ENCODE measurements at places on chromosomes 3 and 15.
A peak's percentile ranks its signal among the peaks of the same experiment; 100 is the strongest.

GRCh38 chr3:129838086-129838485 is 55.4 kb downstream of the TMCC1 start:
- DNase-seq = no peak

DNA sequence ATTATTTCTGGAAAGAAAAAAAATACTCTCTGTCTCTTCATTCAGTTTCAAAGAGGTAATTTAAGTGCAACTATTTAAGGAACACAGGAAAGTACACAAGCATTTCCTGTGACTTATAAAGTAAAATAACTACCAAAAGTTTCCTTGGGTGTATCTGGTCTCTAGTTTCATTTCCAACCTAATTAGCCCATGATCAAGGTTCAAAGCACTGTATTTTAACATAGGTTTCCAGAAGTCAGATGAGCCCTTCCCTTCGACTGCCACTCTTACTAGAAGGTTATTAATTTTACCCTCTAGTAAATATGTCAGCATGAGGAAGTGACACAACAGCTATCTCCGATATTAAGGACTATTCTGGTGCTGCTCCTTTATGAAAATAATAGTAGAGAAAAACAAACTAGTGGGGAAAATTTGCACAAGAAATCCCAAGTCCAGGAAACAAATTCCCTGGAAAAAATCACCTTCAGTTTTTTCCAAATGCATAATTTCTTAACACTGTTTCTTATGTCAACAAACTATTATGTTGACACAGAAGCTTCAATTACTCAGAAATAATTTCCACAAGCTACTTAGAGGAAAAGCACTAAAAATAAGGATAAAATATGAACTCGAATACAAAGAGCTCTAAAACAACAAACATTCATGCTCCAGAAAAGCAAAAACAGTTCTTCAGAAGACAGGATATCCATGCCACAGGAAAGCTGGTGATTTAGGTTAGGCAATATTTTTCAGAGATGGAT is 35.3 kb downstream of the CCPG1 start:
- no peak for DNase-seq

DNA sequence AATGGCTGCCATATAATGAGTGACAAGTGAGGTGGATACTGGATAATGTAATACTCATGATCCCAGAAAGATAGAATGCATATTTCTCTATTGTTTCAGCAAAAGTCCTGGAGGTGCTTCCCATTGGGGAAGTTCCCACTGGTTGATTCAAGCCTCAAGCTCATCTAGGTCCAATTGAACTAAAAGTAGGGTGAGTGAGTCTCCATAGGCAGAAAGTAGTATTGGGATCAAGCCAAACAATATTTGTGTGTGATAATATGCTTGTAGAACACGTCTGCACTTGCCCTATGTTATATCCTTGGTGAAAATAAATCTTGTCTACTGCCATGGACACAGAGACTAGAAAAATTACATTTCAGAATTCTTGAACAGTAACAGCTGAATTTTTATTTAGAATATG is 14.8 kb upstream of the ZBTB20 start:
- no peak for DNase-seq

DNA sequence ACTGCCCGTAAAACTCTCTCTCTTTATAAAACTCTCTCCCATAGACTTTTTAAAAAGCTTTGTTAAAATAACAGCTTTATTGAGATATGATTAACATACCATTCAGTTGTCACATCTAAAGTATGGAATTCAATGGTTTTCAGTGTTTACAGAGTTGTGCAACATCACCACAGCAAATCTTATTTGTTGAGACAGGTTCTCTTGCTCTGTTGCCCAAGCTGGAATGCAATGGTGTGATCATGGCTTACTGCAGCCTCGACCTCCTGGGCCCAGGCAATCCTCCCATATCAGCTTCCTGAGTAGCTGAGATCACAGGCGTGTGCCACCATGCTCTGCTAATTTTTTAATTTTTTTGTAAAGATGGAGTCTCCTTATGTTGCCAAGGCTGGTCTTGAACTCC is 35.9 kb upstream of the TRAK1 start:
- no peak for DNase-seq

- no peak for DNase-seq
Observed at GRCh38 chr15:70348581-70349344, 251.0 kb upstream of the TLE3 start.

GRCh38 chr3:184300378-184300720 is 1.3 kb downstream of the PSMD2 start:
- no peak for DNase-seq

DNA sequence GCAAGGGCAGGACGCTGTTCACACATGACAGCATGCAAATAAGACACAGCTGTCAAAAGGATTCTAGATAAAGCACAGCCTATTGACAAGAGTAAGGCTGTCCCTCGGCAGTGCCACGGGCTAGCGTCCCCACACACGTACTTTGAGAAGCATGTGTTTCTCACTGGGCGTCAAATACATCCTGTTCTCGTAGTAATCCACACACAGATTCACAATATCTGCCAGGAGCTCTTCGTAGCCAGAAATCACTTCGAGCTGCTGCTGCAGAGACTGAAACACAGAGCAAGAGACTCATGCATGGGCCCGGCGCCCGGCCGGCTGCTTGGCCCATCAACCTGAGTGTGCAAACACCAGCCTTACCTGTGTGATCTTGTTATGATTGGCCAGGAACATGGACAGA is 41.1 kb downstream of the CYFIP1 start:
- DNase-seq = no peak

DNA sequence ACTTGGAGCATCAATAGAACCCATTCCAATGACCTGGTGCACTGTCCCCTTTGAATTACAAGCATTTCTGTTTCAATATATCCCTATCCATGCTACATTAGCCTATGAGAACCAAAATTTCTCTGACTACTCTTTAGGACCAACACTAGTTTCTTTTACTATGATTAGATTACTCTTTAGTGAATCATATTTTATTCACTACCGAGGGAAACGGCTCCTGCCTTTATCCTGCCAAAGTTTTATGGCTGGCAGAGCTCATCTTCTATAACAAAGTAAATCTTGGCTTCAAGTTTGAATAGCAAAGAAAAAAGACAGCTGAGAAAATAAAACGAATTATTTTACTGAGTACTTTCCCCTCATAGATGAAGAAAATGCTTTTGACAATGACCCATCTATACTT is 120.9 kb downstream of the SLC9A9 start:
- no peak for DNase-seq

- no peak for DNase-seq
Observed at GRCh38 chr3:149332227-149332765, 1.1 kb downstream of the TM4SF18 start.

- no peak for DNase-seq
Observed at GRCh38 chr3:176933704-176934103, 263.6 kb downstream of the TBL1XR1 start.

DNA sequence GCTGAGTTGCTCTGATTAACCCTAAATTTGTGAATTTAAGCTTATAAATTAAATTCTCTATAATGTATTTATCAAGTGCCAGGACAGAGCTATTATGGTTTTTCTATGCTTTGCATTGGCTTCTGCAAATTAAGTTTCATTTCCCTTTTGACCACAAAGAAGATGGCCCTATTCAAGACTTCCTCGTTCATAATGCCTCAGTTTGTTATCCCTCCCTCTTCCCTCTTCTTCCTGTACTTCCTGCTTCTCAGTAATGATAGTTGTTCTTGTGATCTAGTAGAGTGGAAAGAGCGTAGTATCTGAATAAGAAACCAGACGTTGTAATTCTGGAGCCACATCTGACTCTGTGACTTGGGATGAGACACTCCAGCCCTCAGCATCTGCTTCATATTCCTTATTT is 118.7 kb downstream of the CACNA1D start:
- no peak for DNase-seq

- DNase-seq = no peak
Observed at GRCh38 chr15:63481105-63481810, 23.1 kb upstream of the USP3 start.

- DNase-seq = no peak
Observed at GRCh38 chr3:125395091-125395490, 20.0 kb upstream of the ZNF148 start.

DNA sequence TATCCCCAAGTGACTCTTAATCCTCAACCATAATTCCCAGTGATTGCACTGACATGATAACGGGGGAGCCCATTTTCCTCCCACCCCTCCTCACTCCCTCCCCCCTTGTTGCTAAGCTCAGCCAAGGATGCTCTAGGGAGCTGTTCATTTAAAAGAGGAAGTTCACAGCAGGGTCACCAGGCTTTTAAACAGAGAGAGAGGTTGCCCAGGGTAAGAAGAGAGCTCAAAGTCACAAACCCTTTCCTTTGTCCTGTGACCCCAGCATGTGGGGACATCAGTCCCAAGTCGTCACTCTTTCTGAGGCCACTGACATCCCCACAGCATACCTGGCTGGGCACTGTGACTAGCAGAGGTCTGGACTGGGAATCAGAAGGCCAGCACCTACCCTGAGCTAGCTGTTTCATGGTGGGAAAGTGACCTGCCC is 144.1 kb downstream of the RORA start:
- DNase-seq = no peak

- no peak for DNase-seq
Observed at GRCh38 chr3:98613616-98614015, 20.2 kb upstream of the CPOX start.

GRCh38 chr3:133211449-133211848 is 173.3 kb downstream of the TMEM108 start:
- DNase-seq = no peak

DNA sequence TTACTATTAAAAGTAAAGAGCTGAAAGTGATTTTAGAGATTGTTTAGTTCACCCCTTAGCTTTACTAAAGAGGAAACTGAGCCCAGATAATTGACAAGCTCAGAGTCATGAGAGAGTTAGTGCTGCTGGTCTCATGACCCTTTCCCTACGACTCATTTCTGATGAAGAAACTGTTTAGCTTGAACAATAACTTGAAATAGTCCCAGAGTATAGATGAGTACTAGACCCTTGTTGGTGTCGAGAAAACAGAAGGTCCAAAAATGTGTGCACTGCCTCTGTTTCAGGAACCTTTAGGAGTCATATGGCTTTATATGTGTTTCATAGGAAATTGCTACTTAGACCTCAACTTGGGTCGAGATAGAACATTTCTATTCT is 58.2 kb downstream of the IL16 start:
- no peak for DNase-seq

DNA sequence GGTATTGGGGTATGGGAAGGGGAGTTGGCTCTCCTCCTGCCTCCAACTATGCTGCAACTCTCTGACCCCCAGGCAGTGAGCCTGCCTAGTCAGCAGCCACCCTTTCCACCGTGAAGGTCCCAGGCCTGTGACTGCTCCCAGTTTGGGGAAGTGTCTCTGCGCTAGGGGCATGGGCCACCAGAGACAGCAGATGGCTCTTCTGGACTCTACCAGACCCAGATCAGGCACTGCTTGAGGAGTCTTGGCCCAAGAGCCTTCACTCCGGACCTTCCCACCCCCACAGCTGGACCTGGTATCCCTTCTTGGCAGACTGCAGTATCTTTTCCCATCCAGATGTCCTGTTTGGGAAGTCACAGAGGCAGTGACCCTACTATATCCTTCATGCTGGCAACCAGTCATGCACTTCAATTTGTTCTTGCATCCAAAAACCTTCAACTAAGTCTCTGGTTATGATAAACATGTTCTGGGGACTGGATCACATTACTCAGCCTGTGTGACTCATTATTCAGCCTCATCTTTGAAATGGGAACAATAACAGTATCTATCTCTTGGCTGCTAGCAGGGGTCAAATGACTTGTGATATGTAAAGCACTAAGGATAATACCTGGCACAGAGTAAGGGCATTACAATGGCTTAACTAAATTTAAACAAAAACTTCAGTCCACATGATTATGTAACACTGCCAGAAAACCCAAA is 62.7 kb downstream of the POMGNT2 start:
- no peak for DNase-seq

GRCh38 chr3:125401402-125401801 is 26.3 kb upstream of the ZNF148 start:
- no peak for DNase-seq

- no peak for DNase-seq
Observed at GRCh38 chr3:70770650-70771049, 458.2 kb upstream of the MDFIC2 start.

- DNase-seq = no peak
Observed at GRCh38 chr15:71656425-71656824, 153.9 kb upstream of the NR2E3 start.

DNA sequence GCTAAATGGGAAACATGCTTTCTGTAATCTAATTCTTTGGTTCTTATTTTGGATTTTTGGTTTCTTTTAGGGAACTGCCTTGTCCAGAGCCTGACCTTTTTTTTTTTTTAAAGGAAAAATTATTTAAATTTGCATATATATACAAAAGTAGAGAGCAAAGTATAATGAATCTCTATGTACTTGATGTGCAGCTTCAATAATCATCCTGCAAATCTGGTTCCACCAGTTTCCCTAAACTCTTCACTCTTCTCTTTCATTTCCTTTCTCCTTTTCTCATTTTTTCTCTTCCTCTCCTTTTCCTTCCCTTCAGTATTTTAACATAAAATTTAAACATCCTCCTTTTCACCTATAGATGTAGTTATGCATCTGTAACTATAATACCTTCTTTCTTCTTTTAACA is 82.5 kb downstream of the USP13 start:
- DNase-seq = no peak

DNA sequence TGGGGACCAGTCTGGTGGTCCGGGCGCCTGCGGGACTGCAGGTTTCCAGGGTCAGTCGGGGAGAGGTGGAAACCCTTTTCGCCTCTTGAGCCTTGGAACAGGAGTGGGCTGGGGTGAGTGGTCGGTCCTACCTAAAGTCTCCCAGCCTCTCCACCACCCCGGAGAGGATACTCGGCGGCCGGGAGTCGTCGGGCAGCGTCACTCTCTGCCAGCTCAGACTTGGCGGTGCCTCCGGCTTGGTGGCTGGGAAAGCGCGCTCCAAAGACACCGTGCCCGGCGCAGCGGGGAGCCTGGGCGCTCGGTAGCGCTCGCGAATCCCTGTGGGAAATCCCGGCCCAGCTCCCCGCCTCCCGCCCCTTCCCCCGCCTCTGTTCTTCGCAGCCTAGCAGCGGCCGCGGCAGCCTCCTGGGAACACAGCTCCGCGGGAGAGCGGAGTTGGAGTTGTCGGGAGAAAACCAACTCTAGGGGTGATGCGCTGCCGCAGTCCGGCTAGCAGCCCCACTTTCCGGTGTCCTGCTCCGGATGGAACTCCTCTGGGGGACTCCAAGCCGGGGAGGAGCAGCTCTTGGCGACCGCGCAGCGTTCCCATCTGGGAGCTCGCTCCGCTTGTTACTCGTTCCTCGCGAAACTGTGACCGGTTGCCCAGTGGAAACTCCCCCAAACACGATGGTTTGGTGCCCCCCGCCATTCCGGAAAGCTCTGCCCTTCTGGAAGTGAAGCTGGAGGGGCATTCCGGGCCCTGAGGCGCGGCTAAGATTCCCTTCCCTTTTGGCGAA is 1.4 kb downstream of the EPHB1 start:
- peak; percentile 41 for DNase-seq

DNA sequence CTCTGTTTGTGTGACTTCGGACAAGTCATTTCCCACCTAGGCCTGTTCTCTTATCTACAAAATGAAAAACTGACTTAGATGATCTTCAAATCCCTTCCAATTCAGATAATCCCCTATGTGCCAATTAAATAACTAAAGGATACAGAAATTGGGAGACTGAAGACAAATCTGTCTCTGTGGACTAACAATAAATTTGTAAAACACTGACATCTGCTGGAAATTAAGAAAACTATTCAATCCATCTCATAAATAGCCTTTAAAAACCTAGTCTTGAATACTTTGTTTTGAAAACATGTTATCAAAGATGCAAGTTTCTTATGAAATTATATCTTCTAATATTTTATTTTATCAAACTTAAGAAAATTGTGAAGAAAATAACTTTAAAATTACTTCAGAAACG is 38.3 kb downstream of the MTHFS start:
- no peak for DNase-seq
